Mesothelial cell of epicardium (in vitro differentiated cells): ENCODE measurements at places on chromosomes 4 and X. TPM values are rescaled to one million over a fixed set of nuclear protein-coding genes. Genes with fewer than 3 reads are reported as not detected.
A peak's percentile ranks its signal among the peaks of the same experiment; 100 is the strongest.

MAGEB1 gene
- not detected in 3 replicates for total RNA-seq

- H3K27me3 ChIP-seq = peaks cover 9% of the 10 kb centered on the region
- H3K4me1 ChIP-seq = no peaks in the 10 kb centered on the region
- H3K36me3 ChIP-seq = no peaks in the 10 kb centered on the region
- no peak overlapping the region for H3K27ac ChIP-seq
Observed at GRCh38 chr4:44760142-44760898, 34.0 kb upstream of the GNPDA2 start.

- H3K36me3 ChIP-seq = no peaks in the 10 kb centered on the region
- H3K4me1 ChIP-seq = peaks cover 15% of the 10 kb centered on the region
- H3K27me3 ChIP-seq = no peaks in the 10 kb centered on the region
- H3K4me3 ChIP-seq = no peak overlapping the region
Observed at GRCh38 chr4:3607690-3608552, 75.7 kb upstream of the LRPAP1 start.

DNA sequence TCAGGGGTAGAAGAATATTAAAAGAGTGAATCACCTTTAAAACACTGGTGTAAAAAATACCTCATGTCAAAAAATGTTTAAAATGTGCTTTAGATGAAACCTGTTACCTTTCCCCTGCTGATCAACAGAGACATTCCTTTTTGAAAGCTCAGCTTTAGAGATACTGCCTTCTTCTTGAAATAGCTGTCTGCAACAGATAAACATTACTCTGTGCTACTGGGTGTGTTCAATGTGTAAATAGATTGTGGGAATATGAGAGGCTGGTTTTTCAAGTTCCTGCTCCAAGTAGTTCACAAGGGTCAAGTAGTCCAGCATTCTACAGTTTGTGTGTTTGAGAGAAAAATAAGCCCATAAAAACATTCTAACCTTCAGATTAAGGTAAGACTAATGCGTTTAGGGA, at the start of gene SYTL5:
Gene SYTL5, plus strand, starts transcription at position 263 of the 400 bp plus-strand sequence. CDS start 27,337 bp downstream, outside the sequence.
- peaks cover 13% of the 10 kb centered on the region for H3K4me1 ChIP-seq
- H3K27me3 ChIP-seq = no peaks in the 10 kb centered on the region
- H3K27ac ChIP-seq = peak within 1 kb of the TSS; percentile 68
- no peak for DNase-seq

- no peak overlapping the region for H3K4me3 ChIP-seq
- DNase-seq = no peak
- no peaks in the 10 kb centered on the region for H3K36me3 ChIP-seq
- peaks cover 22% of the 10 kb centered on the region for H3K4me1 ChIP-seq
- no peaks in the 10 kb centered on the region for H3K27me3 ChIP-seq
- H3K27ac ChIP-seq = no peak overlapping the region
Observed at GRCh38 chr4:114926583-114926982, 186.8 kb downstream of the NDST4 start.

ADH1A gene
- not detected in 3 replicates for total RNA-seq

GRCh38 chrX:78571849-78572248, 87.3 kb downstream of the RTL3 start:
- H3K36me3 ChIP-seq = no peaks in the 10 kb centered on the region
- no peak for DNase-seq

DNA sequence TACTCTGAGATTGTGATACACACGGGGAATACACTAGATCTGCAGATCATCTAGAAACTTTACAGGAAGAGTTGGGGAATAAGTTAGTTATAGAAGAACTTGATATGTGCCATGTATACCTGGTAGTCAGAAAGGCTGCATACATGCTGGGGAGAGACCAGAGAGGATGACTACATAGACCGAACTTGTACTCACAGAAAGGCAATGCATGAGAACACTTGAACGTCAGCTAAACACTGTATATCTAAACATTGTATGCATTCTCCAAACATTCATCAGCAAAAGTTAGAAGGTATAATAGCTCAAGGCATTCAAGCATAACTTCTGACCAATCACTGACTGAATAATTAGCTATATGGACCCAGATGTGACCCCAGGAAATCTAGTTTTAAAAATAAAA, 78.0 kb upstream of the PDHA2 start:
- H3K27me3 ChIP-seq = no peaks in the 10 kb centered on the region
- H3K4me3 ChIP-seq = no peak overlapping the region
- H3K4me1 ChIP-seq = peaks cover 11% of the 10 kb centered on the region
- H3K27ac ChIP-seq = no peak overlapping the region
- DNase-seq = no peak
- H3K36me3 ChIP-seq = peaks cover 2% of the 10 kb centered on the region

GRCh38 chr4:182873726-182874125, 43.5 kb downstream of the DCTD start:
- H3K4me3 ChIP-seq = no peak overlapping the region
- H3K4me1 ChIP-seq = no peaks in the 10 kb centered on the region
- no peaks in the 10 kb centered on the region for H3K27me3 ChIP-seq
- peaks cover 6% of the 10 kb centered on the region for H3K36me3 ChIP-seq

DNA sequence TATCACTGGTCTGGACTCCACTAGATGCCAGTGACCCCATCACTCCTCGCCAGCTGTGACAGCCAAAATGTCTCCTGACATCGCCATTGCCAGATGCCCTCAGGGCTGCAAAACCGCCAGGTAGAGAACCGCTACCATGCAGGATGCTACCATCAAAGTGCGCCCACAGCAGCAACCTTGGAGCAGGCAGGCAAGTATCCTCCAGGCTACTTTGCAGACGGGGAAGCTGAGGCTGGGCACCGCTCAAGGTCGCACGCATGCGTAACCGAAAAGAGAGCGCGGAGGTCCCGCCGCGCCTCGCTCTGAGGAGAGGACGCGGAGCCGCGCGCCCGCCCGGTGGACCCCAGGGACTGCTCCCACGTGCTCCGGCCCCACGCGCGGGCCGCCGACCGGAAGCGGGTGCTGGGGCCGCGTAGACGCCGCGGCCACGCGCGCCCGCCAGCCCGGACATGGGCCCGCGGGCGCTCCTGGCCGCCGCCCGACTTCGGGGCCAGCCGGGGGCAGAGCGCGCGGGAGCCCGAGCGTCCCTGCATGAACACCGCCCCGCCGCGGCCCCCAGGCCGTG, at the start of gene STS:
Gene STS, plus strand, starts transcription at position 300 of the 565 bp plus-strand sequence. CDS start 105,488 bp downstream, outside the sequence.
- H3K4me1 ChIP-seq = peaks cover 35% of the 10 kb centered on the region
- DNase-seq = no peak
- H3K27ac ChIP-seq = peak within 1 kb of the TSS; percentile 91
- no peaks in the 10 kb centered on the region for H3K27me3 ChIP-seq
- no peaks in the 10 kb centered on the region for H3K36me3 ChIP-seq
- peak within 1 kb of the TSS; percentile 88 for H3K4me3 ChIP-seq

HPSE gene
- 0.80 to 1.0 TPM (median 0.97 TPM) in 3 replicates for total RNA-seq

DNA sequence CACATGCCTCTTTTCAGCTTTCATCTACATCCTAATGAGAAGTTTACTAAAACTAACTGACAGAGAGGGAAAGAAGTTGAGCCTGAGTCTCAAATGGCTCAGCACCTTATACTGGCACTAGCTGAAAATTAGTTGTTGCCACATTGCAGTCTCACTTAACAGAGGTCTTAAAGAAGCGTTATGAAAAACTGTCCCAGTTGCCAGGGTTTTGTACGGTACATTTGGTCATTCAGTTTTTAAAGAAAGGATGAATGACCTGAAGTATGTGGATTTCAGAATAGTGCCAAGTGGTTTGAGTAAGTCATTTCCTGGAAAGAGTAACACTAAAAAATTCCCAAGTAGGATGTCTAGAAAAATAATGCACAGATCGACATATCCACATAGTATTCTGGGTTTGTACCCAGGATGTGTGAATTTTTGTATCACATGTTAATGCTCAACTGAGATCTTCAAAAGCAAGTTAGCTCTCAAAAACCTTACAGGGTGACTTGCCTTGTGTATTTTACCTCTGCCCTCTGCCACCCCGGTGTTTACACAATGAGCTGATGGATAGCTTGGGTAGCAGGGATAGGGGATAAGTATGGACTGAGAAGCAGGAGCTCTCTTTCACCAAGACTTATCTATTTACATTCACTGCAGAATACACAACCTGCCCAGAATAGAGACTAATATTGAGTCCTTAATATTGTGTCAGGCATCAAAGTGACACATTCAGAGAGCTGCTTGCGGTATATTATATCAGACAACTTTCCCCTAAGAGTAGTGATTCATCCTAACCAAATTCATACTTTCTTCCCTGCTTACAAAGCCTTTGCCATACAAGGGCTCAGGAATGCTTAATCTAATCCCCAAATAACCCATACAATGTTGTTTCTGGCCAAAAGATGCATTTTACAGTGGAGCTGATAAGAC, 1075.7 kb upstream of the PABPC4L start:
- no peak overlapping the region for H3K27ac ChIP-seq
- no peak for DNase-seq
- no peaks in the 10 kb centered on the region for H3K27me3 ChIP-seq
- peaks cover 25% of the 10 kb centered on the region for H3K4me1 ChIP-seq
- no peaks in the 10 kb centered on the region for H3K36me3 ChIP-seq

DNA sequence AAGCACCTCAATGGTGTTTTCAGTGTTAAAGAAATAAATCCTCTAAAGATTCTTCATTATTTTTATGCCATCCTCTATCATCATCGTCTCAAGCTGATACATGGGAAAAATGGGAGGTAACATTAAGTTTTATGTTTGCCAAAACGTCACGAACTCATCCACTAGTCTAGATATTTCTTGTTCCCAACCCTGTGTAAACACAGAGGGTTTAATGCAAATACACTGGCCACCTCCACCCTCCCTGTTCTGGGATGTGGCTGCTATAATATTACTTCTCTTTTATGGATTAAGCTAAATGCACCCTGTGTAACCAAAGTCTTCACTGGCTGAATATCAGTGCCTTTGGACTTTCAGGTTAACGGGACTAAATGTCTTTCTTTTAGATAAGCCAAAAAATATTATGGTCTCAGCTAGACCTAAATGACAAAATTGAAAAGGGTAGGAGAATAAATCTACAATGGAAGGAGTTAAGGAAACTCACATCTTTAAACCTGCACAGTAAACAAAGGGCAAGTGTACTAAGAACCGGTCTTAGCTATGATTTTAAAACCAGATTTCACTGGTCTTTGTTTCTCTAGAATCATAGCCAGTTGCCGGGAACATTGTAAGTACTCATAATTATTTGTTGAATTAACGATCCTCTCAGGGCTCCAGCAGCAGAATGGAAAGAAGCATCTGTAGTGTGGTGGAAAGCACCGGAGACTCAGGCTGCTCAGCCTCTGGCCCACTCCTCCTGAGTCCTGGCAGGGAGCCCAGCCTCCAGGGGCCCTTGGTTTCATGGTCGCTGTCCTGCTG, 103.5 kb upstream of the NOCT start:
- H3K36me3 ChIP-seq = no peaks in the 10 kb centered on the region
- H3K4me3 ChIP-seq = no peak overlapping the region
- H3K4me1 ChIP-seq = peaks cover 38% of the 10 kb centered on the region
- no peak for DNase-seq
- no peaks in the 10 kb centered on the region for H3K27me3 ChIP-seq
- H3K27ac ChIP-seq = peak overlapping the region; percentile 30

DNA sequence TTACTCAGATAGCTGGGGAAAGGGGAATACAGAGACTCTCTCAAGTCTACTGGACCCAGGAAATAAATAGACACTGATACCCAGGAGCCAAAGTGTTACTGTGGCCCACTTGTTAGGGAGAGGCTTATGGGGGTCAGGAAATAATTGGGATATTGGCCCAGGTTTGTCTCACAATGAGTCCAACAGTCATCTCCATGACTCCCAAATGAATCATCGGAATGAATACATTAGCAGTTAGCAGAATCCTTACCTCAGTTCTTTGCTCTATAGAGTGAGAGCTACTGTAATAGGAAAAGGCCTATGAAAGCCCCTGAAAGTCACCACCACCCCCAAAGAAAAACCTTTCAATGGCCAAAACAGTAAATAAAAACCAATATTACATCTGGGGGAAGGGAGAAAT, 42.4 kb upstream of the ARHGEF6 start:
- no peak overlapping the region for H3K4me3 ChIP-seq

CCDC160 gene
- total RNA-seq = 0.29 to 0.63 TPM (median 0.42 TPM) in 3 replicates

PLRG1 gene
- 81.7 to 88.6 TPM (median 88.3 TPM) in 3 replicates for total RNA-seq

UGT2B15 gene
- total RNA-seq = 0.11 TPM in 1 of 3 replicates, not detected in the others

- H3K4me1 ChIP-seq = peaks cover 31% of the 10 kb centered on the region
- no peak overlapping the region for H3K4me3 ChIP-seq
- peak; percentile 28 for DNase-seq
- no peaks in the 10 kb centered on the region for H3K27me3 ChIP-seq
Observed at GRCh38 chr4:52824603-52825459, 37.3 kb upstream of the RASL11B start.

CAMK2D gene
- total RNA-seq = 31.7 to 35.1 TPM (median 33.9 TPM) in 3 replicates

DNA sequence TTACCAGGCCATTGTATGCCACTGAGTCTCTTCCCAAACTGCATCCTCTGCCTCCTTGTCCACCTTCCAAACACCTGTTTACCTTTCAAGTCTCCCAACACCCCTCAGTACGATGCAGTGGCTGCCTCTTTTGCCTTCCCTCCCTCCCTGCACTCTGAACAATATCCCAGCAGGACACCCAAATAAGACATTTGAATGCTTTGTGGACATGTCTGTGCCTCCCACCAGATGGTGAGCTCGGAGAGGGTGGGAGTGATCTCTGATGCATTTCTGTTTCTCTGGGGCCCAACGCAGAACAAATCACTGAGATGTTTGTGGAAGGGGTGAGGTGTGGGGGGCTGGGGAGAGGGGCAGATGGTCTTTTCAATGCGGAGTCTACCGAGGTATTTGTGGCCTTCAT, 33.4 kb downstream of the PJA1 start:
- no peaks in the 10 kb centered on the region for H3K27me3 ChIP-seq
- DNase-seq = no peak
- H3K36me3 ChIP-seq = no peaks in the 10 kb centered on the region
- no peak overlapping the region for H3K4me3 ChIP-seq
- peaks cover 55% of the 10 kb centered on the region for H3K4me1 ChIP-seq
- H3K27ac ChIP-seq = no peak overlapping the region

SULT1B1 gene
- total RNA-seq = 0.34 to 0.51 TPM (median 0.38 TPM) in 3 replicates

- peaks cover 51% of the 10 kb centered on the region for H3K27me3 ChIP-seq
- no peak overlapping the region for H3K27ac ChIP-seq
- DNase-seq = peak; percentile 92
- H3K4me1 ChIP-seq = no peaks in the 10 kb centered on the region
- no peak overlapping the region for H3K4me3 ChIP-seq
Observed at GRCh38 chr4:7719354-7720174, 220.1 kb downstream of the AFAP1 start.

- no peaks in the 10 kb centered on the region for H3K36me3 ChIP-seq
- H3K27ac ChIP-seq = no peak overlapping the region
- no peak for DNase-seq
- H3K4me1 ChIP-seq = peaks cover 8% of the 10 kb centered on the region
Observed at GRCh38 chr4:140426610-140427105, 790 bp downstream of the CLGN start.

DNA sequence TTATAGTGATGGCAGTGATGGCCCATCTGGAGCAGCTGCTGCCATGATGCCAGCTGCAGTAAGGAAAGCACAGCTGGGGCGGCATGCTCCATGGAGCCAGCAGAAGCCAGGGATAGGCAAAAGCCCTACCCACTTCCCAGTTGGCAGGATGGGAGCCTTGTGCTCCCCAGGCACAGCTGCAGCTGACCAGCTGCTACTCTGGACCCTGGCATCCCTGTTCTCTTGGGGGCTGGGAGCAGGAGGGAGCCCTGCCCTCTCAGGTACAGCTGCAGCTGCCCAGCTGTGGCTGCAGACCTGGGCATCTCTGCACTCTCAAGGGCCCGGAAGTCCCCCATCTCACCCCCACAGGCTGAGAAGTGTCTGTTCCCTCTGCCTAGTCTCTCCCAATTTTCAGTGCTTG, 531.9 kb downstream of the PCDH18 start:
- DNase-seq = no peak
- H3K36me3 ChIP-seq = no peaks in the 10 kb centered on the region
- H3K27me3 ChIP-seq = no peaks in the 10 kb centered on the region
- no peak overlapping the region for H3K27ac ChIP-seq
- no peaks in the 10 kb centered on the region for H3K4me1 ChIP-seq

MAGEE1 gene
- 7.0 to 7.9 TPM (median 7.8 TPM) in 3 replicates for total RNA-seq

CPLX1 gene
- total RNA-seq = 4.5 to 4.7 TPM (median 4.6 TPM) in 3 replicates

GRCh38 chr4:155745984-155746383, 12.8 kb upstream of the GUCY1B1 start:
- no peaks in the 10 kb centered on the region for H3K27me3 ChIP-seq
- no peak overlapping the region for H3K27ac ChIP-seq
- no peaks in the 10 kb centered on the region for H3K36me3 ChIP-seq
- no peak overlapping the region for H3K4me3 ChIP-seq

LRIT3 gene
- total RNA-seq = 0.14 to 0.29 TPM (median 0.16 TPM) in 3 replicates
